ENCODE measurements at places on chromosomes 13 and 19.

DNA sequence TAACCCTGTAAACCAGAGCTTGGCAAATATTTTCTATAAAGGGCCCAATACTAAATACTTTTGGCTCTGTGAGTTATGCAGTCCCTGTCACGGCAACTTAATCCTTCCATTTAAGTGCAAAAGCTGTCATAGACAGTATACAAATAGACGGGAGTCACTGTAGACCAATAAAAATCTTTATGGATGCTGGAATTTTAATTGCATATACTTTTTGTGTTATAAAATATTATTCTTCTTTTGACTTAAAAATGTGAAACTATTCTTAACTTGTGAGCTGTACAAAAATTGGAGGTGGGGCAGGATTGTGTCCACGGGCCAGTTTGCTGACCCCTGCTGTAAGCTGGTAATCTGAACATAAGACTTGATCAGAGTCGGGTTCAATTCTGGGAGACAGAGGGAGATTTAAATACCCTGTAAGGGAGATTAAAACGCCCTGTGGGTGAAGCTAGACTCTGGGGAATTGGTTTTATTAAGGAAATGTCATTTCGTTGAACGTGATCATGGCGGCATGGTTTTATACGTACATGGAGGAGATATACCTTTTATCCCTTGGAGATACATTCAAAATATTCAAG is 21.7 kb downstream of the TNFSF14 start:
- no peak for DNase-seq

GRCh38 chr13:112770504-112770903 is 80.7 kb downstream of the ATP11A start:
- no peak for DNase-seq

GRCh38 chr19:29115181-29115580 is 97.8 kb downstream of the UQCRFS1 start:
- DNase-seq = no peak

GRCh38 chr19:22286151-22286810 is at the start of gene ZNF729:
ZNF729 (plus strand) TSS chr19:22286441; CDS start chr19:22286526, 85 bp downstream.
- no peak for DNase-seq

- DNase-seq = no peak
These were observed 58.4 kb downstream of the ZIC5 start for GRCh38 chr13:99913167-99913566.

GRCh38 chr13:75415694-75416093 is 66.3 kb downstream of the TBC1D4 start:
- DNase-seq = peak; percentile 83

- DNase-seq = no peak
These were observed 605 bp upstream of the CDK8 start for GRCh38 chr13:26253262-26253786.

- DNase-seq = no peak
These were observed 1.0 kb upstream of the SLC7A10 start for GRCh38 chr19:33226550-33227241.

- DNase-seq = no peak
These were observed 30.0 kb downstream of the KEAP1 start for GRCh38 chr19:10473192-10473591.

DNA sequence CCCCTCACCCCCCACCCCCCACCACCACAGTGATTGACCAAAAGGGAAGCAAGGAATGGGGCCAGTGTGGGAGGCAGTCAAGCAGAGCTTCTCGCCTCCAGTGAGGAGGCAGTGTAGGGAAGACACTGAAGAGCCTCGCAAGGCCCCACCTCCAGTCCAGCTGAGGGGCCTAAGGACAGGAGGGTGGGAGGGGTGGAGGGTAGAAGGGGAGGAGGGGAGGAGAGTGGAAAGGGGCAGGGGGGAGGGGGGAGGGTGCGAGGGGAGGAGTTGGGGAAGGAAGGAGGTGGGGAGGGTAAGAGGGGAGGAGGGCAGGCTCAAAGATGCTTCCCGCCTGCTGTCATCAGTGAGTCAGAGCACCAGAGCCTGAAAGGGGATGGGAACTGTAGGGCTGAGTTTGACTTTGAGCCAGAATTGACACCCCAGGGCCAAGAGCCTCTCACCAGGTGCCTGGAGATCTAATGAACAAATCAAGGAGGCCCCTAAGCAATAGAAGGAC is 786.2 kb downstream of the UQCRFS1 start:
- peak; percentile 21 for DNase-seq

- no peak for DNase-seq
These were observed 113.0 kb downstream of the ATP11A start for GRCh38 chr13:112802802-112803195.

GRCh38 chr13:30745906-30746686 is 10.8 kb downstream of the ALOX5AP start:
- peak; percentile 68 for DNase-seq

GRCh38 chr19:9936326-9937000 is at the start of gene OLFM2:
OLFM2 (minus strand) TSS chr19:9936515; CDS start chr19:9936366, 149 bp downstream.
- no peak for DNase-seq

DNA sequence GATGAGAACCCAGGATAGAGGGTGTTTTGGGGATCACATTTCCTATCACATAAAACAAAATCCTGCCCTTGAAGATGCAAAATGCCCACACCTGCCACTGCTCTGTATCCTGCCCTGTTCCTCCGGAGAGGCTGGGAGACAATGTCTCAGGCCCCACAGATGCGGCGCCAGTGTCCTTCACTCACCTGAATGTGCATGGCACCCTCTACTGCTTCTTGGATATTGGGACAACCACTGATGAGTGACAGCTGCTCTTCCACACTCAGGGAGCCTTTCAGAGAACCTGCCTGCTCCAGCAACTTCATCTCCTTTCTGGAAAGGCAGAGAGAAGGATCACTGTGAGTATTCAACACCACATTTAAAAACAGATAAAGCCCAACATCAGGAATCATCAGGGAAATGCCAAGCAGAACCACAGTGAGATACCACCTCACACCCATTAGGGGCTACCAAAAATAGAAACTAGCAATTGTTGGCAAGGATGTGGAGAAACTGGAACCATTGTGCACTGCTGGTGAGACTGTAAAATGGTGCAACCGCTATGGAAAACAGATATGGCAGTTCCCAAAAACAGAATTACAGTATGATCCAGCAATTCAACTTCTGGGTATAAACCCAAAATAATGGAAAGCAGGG is 36.4 kb downstream of the CRYL1 start:
- DNase-seq = no peak

Data from MV-4-11 (cell line).